ENCODE measurements at places on chromosomes 13 and 19.

- DNase-seq, result no peak
Observed at GRCh38 chr13:35906636-35907035, 224.5 kb downstream of the DCLK1 start.

- no peak for DNase-seq
Observed at GRCh38 chr13:26693749-26694463, 66.7 kb downstream of the GPR12 start.

- no peak for DNase-seq
Observed at GRCh38 chr13:83941701-83942335, 59.5 kb upstream of the SLITRK1 start.

GRCh38 chr19:15113245-15114152, 6.3 kb downstream of the SYDE1 start:
- no peak for DNase-seq

DNA sequence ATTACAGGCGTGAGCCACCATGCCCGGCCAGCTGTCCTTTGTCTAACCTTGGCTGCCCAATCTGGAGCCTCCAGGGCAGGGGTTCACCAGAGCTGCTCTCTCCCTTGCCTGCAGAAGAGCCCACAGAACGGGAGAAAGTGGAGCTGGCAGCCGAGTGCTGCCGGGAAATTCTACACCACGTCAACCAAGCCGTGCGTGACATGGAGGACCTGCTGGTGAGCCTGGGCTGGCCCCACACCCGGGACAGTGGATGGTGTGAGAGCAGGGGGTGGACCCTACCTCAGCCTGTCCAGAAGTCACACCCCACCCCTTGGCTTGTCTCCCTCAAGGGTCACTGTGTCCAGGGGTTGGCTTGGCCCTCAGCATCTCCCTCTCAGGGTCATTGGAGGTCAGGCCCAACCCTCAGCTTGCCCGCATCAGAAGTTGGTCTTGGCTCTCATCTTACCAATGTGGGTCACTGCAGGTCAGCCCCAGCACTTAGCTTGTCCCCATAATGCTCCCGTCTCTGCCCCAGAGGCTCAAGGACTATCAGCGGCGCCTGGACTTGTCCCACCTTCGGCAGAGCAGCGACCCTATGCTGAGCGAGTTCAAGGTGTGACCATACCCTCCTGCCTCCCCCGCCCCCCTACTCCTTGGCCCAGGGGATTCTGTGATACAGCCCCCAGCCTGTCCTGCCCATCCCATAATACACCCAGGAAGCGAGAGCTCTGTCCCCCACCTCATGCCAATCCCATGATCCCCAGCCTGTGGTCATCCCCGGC, 20.4 kb downstream of the ARHGEF1 start:
- DNase-seq, result no peak

DNA sequence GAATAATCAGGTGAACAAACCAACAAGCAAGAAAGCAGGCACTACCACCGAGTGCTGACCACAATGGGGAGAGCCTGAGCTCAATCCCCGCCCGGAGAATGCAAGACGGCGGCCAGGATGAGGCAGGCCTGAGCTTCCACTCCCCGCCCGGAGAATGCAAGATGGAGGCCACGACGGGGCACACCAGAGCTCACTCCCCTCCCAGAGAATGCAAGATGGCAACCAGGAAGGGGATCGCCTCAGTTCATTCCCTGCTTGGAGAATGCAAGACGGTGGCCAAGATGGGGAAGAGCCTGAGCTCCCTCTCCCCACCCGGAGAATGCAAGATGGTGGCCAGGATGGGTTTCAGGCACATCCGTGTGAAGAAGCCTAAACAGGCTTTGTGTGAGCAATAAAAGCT, 24.7 kb upstream of the MIER2 start:
- no peak for DNase-seq

DNA sequence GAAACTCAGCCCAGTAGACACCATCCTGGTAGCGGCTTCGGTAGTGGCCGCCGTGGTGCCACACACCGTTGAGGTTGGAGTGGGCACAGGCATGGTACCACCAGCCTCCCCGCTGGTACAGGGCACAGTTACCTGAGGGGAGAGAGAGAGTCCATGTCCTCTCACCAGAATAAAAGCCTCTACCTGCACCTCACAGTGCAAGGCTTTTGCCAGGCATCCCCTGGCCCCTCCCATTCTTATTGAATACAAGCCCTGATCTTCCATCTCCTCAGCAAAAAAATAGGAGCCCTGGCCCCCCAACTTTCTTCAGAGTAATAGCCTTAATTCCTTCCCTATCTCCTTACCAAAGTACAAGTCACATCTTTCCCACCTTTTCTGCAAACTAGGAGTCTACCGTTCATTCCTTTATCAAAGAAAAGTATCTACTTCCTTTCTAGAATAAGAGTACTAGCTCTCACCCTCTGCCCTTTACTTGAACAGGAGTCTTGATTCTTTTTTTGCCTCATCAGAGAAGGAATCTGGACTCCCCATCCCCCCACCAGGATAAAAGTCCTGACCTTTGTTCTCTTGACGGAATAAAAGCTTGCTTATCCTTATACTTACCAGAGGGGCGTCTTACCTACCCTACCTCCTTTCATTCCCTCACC, 6.7 kb downstream of the SHFL start:
- DNase-seq, result no peak

- peak; percentile 67 for DNase-seq
Observed at GRCh38 chr19:3161453-3161852, 17.1 kb upstream of the S1PR4 start.

GRCh38 chr13:33199289-33199850, 86.2 kb downstream of the STARD13 start:
- DNase-seq, result no peak

All from GM23248 (cell line).